M059J (cell line): ENCODE measurements at places on chromosomes 6 and 20. TPM values are rescaled to one million over a fixed set of nuclear protein-coding genes. Genes with fewer than 3 reads are reported as not detected.

GRCh38 chr6:110826236-110827129 lies 11.2 kb upstream of the CDK19 start:
- DNase-seq: peak; percentile 68

DNA sequence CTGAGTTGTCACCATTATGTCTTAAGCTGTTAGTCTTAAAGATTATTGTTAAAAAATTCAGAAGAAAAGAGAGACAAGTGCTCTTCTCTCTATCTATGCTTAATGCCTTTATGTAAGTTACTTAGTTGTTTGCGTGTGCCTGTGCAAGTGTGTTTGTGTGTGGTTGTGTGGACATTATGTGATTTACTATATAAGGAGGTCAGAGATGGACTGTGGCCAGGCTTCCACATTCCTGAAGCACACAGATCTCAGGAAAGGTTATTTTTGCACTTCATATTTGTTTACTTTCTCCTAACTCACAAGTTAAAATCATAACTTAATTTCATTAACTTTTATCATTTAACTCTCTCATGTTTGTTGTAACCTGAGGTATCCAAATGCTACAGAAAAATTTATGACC lies 14.5 kb downstream of the ENPP4 start:
- no peak for DNase-seq

DNA sequence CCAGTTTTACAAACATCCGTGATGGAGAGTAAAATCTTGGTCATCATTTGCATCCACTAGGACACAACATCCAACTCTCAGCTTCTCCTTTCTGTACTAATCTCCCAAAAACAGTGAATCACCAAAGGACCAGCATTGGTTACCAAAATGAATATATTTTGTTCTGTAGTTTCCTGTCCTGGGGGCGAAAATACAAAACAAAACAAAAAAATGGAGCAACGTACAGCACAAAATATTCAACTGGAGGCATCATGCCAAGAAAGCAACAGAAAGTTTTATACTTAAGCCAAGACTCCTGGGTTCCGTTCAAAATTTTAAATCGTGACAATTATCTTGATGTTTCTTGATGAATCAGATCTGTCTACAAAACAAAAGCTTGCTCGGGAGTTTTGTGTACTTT lies 126.6 kb upstream of the CCDC28A start:
- peak; percentile 89 for DNase-seq

GRCh38 chr6:38714239-38715015 lies 684 bp upstream of the DNAH8 start:
- no peak for DNase-seq

DNA sequence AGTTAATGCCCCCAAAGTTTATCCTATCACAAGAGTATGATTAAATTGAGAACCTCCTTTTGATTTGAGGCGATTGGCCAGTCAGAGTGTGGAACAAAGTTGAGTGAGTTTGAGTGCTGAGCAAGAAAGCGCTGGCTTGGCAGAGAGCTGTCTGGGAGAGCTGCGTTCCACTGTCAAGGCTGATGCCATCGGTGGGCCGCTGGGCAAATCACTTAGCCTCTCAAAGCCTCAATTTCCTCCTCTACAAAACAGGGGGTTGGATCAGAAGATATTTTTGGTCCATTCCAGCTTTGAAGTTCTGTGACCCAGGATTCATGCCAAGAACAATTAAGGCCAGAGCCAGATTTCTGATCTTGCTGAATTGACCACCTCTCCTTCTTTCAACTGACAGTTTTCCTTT lies 60.2 kb downstream of the TMEM242 start:
- no peak for DNase-seq

GRCh38 chr6:154402081-154402780 lies 45.6 kb upstream of the IPCEF1 start:
- no peak for DNase-seq

DNA sequence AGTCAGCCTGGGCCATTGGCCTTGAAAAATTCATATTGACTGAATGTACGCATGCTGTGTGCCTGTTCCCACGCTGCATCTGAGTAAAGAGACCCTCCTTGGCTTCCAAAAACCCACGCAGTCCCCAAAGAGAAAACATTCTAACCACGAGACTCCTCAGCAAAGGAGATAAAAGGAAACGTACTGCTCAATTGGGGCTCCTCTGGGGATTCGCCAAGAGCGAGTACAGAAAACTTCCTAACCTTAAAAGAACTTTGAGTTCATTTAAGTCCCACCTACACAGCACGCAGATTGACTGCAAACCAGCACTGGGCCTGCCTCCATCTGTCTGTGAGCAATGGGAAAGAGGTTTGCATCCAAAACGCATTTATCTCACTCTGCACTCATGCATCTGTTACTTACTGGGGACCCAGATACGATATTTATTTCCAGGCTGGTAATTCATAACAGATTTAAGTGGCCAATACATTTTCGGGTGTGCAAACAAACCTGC lies 505.9 kb upstream of the CHD6 start:
- DNase-seq: no peak

DNA sequence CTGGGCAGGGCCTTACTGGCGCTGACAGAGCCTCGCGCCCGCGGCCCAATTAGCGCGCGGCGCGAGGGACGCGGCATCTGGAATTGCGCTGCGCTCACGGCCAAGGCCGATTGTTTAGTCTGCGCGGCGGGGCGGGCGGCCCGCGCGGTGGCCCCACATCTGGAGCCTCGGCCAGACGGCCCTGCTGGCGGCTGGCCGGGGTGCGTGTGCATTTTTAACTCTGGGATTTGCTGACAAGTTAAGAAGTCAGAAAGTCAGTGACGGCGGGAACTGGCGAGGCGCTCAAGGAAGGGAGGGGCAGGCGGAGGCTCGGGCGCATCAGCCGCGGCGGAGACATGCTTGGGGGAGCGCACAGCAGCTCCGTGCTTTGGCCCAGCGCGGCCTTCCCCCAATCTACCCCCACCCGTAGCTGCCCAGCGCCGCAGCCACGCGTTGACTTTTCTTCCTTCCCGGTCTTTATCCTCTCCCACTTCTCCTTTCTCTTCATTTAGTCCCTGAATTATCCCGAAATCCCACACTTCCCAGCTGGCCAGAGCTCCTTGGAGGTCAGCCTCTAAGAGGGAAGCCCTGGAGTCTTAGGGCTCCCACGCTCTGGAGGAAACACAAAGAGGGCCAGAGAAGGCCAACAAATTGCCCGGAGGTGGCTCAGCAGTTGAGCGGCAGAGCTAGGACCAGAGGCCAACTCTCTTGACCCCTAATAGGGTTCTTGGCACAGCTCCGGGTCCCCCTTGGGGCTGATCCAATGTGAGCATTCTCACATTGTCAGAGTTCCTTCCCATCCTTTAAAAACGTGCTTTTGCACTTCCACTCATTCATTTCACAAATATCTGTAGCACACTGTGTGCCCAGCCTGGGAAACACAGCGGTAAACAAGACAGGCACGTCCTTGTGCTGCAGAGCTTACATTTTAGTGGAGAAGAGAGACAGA lies 40.8 kb upstream of the FOXP4 start:
- peak; percentile 69 for DNase-seq

- DNase-seq: no peak
Observed at GRCh38 chr6:163420289-163420614, 5.7 kb downstream of the QKI start.

- DNase-seq: peak; percentile 29
Observed at GRCh38 chr6:5205877-5206850, 54.6 kb downstream of the LYRM4 start.

GRCh38 chr6:100613656-100614055 lies 148.9 kb upstream of the SIM1 start:
- DNase-seq: peak; percentile 12

DNA sequence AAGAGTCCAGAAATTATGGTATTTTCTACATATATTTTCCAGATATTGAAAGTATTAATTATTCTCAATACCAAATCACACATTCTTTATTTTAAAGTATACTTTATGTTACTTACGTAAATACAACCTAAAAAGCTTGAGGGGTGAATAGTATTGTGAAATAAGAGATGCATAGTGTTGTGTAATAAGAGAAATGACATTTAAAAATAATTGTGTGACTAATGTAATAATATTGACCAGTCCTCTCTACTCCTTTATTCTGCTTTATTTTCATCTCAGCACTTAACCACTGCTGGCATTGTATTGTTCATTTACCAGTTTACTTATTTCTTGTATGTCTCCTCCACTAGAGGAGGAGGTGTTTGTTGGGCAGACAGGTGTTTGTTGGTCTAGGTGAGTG lies 135.6 kb downstream of the EYA4 start:
- DNase-seq: no peak

DNA sequence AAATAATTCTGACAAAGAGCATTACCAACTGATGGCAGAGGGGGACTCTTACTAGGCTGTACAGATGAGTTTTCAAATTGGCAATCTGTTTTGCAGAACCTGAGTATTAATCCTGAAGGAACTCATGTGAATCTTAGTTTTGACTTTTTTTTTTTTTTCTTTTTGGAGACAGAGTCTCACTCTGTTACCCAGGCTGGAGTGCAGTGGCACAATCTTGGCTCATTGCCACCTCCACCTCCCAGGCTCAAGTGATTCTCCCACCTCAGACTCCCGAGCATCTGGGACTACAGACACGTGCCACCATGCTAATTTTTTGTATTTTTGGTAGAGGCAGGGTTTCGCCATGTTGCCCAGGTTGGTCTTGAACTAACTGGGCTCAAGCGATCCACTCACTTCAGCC lies 49.3 kb downstream of the KCTD20 start:
- DNase-seq: no peak

DNA sequence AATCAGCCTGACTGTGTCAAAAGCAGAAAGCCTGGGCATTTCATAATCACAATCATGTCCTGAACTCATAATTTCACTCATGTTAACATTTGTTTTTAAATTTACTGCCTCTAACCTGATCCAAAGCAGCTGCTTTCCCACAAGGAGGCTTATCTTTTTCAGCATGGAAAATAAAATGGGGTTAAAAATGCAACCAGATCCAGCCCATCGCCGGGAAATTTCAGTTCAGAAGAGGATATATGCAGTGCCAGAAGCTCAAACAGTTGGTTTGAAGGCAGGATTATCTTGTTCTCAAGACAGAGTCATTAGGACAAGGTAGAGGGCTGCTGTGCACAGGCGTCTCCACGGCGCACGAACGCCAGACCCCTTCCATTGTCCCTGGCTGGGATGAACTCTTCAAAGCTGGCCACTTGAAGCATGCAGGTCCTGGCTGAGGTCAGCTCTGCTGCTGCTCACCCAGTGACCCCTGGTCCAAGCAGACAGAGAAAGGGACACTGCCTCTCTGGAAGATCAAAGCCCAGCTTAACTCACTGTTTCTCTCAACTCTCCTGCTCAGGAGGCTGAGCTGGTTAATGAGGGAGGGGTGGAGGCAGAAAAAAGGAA lies 191.1 kb upstream of the HEY2 start:
- no peak for DNase-seq

DNA sequence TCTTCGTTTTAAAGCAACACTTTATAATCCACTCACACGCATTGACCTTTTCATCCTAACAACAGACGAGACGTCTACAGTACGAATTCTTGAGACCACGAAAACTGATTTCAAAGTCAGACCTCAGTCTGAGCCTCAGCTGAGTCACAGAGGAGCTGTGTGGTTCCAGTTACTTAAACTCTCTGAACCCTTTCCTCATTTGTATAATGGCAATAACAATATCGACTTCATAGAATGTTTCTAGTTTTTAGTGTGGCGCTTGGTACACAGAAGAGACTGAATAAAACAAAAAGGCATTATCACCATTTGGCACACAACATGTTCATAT lies 236.9 kb downstream of the ATXN1 start:
- peak; percentile 83 for DNase-seq

GRCh38 chr6:84728602-84729001 lies 35.8 kb downstream of the TBX18 start:
- peak; percentile 19 for DNase-seq

The SLCO4A1 gene
- 43.9 and 69.5 TPM in 2 replicates for total RNA-seq

The HRH3 gene
- total RNA-seq: not detected in 2 replicates

The ANKRD66 gene
- total RNA-seq: not detected in 2 replicates

The DEFB124 gene
- total RNA-seq: not detected in 2 replicates

The ZNF334 gene
- total RNA-seq: 1.0 and 1.9 TPM in 2 replicates

The HSPA1A gene
- 163 and 238 TPM in 2 replicates for total RNA-seq
